ENCODE measurements at places on chromosomes 2 and 18.

DNA sequence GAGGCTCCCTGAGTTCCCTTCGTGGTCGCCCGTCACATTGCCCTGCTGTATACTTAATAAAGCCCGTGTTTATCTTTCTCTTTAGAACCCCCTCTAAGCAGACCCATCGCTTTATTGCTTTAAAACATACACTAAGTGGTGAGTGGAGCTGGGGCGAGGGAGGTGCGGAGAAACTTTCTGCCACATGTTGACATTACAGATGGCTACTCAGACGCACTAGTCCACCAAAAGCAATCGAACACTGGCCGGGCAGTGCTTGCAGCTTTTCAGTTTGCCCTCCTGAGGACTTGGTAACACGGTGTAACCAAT lies 859 bp upstream of the COLEC12 start:
- peak overlapping the region; percentile 48 for H3K4me3 ChIP-seq
- no peak overlapping the region for H3K27ac ChIP-seq
- H3K4me1 ChIP-seq: peaks cover 23% of the 10 kb centered on the region

DNA sequence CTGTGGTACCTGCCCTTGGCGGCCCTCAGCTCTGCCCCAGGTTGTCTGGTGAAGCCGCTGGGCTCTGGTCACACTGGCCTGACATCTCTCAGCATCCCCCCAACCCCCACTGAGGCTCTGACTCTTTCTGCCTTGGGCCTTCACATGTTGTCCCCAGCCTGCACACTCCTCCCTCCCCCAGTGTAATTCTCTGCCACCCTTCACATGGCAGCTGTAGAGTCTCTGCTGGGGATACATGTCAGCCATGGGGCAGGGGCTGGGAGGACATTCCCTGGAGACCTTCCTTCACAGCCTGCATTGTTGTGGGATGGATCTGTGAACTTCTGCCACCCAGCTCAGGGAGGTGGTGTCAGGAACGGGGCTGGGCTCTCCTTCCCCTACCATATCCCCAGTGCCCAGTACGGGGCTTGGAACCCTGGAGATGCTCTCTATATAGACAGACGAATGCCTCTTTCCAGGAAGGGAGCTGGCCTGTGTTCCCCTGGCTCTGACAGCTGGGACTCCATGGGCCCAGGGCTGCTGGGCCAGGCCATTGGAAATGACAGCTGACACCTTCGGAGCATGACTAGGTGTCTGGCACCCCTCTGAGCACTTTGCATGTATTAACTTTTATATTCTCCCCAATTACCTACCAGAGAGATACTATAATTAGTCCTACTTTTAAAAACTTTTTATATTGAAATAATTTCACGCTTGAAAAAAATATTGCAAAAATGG lies 151.5 kb downstream of the INHBB start:
- H3K4me1 ChIP-seq: no peaks in the 10 kb centered on the region
- no peak overlapping the region for H3K4me3 ChIP-seq
- DNase-seq: no peak
- no peaks in the 10 kb centered on the region for H3K36me3 ChIP-seq
- no peak overlapping the region for H3K27ac ChIP-seq

DNA sequence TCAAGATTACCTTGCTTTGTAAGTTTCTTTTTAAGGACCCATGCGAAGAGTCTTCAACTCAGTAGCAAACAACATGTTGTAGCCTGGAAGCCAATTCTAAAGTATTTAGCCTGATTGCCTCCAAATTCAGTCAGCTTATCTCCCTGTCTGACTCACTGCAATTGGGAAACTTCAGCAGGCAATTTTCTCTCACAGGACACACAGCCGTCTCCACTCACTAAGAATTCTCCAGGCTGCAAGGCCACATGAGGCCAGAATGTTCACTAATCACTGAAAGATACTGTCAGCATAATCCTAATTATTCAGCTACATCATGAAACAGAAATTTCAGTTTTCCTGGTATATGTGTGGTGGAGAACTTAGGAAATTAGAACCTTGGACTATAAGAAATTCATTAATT lies 78.1 kb upstream of the PDE1A start:
- H3K36me3 ChIP-seq: no peaks in the 10 kb centered on the region
- H3K4me3 ChIP-seq: no peak overlapping the region
- no peak overlapping the region for H3K27ac ChIP-seq
- no peaks in the 10 kb centered on the region for H3K4me1 ChIP-seq
- no peak for DNase-seq

GRCh38 chr18:65934874-65935273 lies 184.1 kb downstream of the CDH7 start:
- H3K27ac ChIP-seq: no peak overlapping the region
- no peaks in the 10 kb centered on the region for H3K4me1 ChIP-seq
- H3K36me3 ChIP-seq: no peaks in the 10 kb centered on the region
- no peak for DNase-seq
- no peaks in the 10 kb centered on the region for H3K27me3 ChIP-seq
- H3K4me3 ChIP-seq: no peak overlapping the region

DNA sequence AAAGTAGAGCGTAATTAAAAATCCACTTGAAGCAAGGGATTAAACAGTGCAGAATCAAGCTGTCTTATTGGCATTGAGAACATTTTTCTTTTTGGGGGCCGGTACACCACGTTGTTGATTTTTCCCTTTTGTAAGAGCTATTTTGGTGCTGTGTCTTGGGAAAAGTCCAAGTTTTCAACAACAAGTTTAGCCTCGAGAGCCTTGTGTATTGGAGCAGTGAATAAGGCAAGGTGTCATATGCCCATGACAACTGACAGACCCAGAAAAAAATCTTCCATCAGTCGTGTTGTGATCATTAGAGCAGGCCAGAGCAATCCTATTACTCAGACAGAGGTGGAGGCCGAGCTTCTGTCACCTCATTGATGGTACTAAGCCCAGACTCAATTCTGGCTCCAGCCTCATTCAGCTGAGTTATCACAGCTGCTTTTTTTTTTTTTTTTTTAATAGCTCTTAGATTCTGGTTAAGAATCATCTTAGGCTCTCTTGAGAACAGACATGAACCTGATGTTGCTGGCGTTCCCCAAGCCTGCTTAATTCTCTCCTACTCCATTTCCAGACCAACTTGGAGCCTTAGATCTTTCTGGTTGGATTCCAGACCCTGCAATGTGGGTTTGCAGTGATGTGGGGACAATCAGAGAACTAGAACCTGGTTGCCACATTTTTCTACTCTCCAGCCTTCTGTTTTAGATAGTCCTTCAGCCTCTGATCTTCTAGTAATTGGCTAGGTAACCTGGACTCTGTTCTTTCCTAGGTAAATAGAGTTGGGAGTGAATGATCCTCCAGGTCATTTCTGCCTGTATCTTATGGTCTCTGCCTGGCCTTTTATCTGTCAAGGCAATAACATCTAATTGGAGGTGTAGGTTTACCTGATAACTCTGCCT lies 43.1 kb downstream of the MOGAT1 start:
- peak overlapping the region; percentile 29 for H3K27ac ChIP-seq
- peaks cover 14% of the 10 kb centered on the region for H3K4me1 ChIP-seq
- DNase-seq: peak; percentile 91
- H3K27me3 ChIP-seq: no peaks in the 10 kb centered on the region
- no peak overlapping the region for H3K4me3 ChIP-seq

DNA sequence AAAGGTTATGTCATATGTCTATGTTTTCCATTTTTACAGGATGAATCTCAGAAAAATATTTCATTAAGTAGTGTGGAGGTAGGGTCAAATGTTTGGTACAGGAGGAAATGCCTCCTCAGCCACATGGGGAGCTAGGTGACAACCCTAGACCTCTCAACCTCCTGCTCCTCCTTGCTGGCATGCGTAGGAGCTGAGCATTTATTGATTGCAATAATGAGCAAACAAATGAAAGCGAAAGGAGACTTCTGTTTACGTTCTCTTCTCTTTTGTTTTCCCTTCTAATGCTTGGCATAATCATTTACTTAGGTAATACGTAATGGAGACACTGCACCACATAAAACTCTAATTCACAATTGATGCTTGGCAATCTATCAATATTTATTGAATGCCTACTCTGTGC lies 95.1 kb upstream of the CCBE1 start:
- no peaks in the 10 kb centered on the region for H3K4me1 ChIP-seq
- H3K4me3 ChIP-seq: no peak overlapping the region
- DNase-seq: no peak
- no peak overlapping the region for H3K27ac ChIP-seq

GRCh38 chr2:51971136-51971535 lies 939.2 kb upstream of the NRXN1 start:
- no peak overlapping the region for H3K4me3 ChIP-seq
- no peaks in the 10 kb centered on the region for H3K27me3 ChIP-seq
- H3K4me1 ChIP-seq: no peaks in the 10 kb centered on the region
- no peaks in the 10 kb centered on the region for H3K36me3 ChIP-seq

- H3K4me1 ChIP-seq: no peaks in the 10 kb centered on the region
- H3K27ac ChIP-seq: no peak overlapping the region
- H3K36me3 ChIP-seq: peaks cover 4% of the 10 kb centered on the region
- no peaks in the 10 kb centered on the region for H3K27me3 ChIP-seq
- no peak for DNase-seq
These were observed 34.0 kb downstream of the PIGN start for GRCh38 chr18:62152844-62153243.

DNA sequence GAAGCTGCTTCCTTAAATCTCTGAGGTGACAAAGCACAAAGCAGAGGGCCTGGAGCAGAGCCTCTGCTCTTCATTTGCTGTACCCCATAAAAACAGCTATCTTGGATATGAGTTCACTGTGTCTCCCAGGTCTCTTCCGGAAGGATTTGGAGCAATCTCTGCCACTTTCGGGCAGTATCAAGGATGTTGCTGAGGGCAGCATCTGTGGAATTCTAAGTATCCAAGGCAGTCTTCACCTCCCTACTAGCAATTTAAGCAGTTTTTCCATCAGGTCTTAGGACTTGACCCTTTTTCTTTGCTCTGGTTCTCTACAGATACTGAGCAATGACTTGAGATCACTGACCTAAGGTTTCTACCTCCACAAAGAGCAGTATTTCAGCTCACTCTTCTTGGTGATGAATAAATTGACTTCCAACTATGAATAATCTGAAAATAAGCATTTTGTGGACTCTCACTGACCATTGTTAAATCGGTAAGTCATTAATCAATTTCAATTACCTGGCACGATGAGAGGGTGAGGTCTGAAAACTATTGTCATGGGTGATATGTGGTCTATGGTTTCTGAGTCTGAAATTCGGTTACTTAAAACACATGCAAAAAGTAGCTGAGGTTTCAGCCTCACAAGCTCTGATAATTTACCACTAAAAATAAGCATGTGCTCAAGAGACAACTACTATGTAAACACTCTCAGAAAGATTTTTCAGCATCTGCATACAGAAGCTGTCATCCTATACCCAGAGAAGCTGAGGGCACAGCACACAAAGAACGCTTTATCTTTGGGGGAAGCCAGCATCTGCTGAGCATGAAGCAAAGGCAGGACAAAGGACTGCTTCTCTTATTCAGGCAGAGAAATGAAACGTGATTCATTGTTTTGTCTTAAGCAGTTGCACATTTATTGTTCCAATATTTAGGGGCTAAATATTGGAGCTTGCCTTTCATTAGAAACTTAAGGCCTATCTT lies 32.1 kb upstream of the SPATS2L start:
- H3K27me3 ChIP-seq: no peaks in the 10 kb centered on the region
- peak overlapping the region; percentile 83 for H3K27ac ChIP-seq

DNA sequence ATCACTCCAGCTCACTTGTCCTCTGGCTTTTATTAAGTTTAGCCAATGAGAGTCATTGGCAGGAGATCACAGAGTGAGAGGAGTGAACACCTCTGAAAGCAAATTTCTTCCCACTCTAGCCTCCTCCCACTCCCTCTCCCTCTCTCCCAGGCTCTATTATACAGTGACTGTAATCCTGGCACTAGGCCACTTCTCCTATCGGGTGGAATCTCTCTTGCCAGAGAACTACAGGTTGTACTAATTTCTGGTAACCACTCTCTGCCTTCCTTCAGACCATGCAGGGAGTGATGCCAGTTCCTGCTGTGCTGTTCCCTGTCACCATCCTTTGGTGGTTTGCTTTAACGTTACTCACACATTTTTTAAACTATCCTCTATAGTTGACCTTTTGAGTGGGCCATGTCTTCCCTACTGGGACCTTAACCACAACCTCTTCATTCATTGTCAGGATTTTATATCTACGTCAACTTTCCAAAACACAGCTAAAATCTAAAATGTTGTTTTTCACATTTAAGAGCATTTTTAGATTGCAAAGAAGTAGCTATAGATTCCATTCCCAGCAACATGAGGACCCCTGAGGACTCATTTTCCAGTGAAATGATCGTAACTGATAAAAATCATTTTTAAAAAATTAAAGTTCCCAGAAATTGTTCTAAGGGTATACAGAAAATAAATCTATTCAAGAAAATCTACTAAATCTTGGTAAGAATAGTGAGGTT lies 217.1 kb downstream of the MREG start:
- no peaks in the 10 kb centered on the region for H3K27me3 ChIP-seq
- H3K36me3 ChIP-seq: no peaks in the 10 kb centered on the region
- H3K4me3 ChIP-seq: no peak overlapping the region
- H3K27ac ChIP-seq: peak overlapping the region; percentile 62
- DNase-seq: peak; percentile 61

- no peaks in the 10 kb centered on the region for H3K27me3 ChIP-seq
- H3K36me3 ChIP-seq: no peaks in the 10 kb centered on the region
- no peak overlapping the region for H3K27ac ChIP-seq
These were observed 318.9 kb upstream of the SYT4 start for GRCh38 chr18:43596105-43596712.

DNA sequence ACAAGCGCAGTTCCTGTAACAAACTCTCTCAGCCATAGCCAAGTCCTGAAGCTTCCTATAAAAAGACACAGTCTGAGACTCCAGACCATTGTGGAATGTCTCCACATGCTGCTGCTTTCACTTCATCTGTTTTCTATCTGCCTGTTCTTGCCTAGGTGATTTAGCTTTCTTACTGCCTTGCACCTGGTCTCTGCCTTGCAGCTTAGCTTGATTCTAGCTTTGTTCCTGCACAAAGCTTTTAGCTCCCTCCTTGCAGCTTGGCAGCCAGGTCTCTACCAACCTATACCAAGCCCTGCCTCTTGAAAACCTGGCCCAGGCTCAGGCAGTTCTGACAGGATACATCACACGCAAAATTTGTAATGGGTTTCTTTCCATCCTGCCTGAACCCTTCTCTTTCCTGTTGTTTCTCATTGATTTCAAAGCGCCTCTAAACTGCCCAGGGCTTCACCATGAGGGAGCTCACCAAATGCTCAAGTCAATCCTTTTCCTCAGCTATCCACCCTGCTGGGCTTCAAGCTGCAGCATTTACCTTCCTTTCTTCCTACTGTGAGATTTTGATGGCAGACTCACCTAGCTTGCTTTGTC lies 941.3 kb upstream of the NXPH2 start:
- no peaks in the 10 kb centered on the region for H3K36me3 ChIP-seq
- no peak overlapping the region for H3K27ac ChIP-seq
- H3K27me3 ChIP-seq: no peaks in the 10 kb centered on the region

DNA sequence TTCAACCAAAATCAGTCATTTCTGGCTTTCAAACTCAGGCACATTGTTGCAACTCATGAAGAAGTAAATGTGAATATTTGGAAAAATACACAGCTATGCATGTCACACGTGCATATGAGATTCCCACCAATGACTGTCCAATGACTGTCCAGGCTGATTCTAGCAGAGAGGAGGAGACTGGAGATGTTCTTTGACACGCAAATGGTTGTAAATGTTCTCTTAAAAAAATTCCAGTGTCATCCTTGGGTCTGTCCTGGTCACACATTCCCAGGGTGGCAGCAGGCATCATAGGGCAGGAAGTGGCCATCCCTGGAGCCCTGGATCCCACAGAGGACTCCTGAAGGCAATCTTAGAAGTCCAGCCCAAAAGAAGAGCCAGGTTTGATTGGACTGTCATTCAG lies 40.9 kb downstream of the TWIST2 start:
- H3K27ac ChIP-seq: no peak overlapping the region
- no peaks in the 10 kb centered on the region for H3K36me3 ChIP-seq
- DNase-seq: no peak
- no peaks in the 10 kb centered on the region for H3K27me3 ChIP-seq
- peaks cover 17% of the 10 kb centered on the region for H3K4me1 ChIP-seq

All from muscle of leg (tissue), 16 donors.